ENCODE measurements at places on chromosomes 4 and X.

GRCh38 chrX:110691446-110691845 is 104.2 kb downstream of the CHRDL1 start:
- no peak for DNase-seq

- no peak for DNase-seq
Measured at GRCh38 chr4:25904748-25905082, 9.3 kb upstream of the SMIM20 start.

DNA sequence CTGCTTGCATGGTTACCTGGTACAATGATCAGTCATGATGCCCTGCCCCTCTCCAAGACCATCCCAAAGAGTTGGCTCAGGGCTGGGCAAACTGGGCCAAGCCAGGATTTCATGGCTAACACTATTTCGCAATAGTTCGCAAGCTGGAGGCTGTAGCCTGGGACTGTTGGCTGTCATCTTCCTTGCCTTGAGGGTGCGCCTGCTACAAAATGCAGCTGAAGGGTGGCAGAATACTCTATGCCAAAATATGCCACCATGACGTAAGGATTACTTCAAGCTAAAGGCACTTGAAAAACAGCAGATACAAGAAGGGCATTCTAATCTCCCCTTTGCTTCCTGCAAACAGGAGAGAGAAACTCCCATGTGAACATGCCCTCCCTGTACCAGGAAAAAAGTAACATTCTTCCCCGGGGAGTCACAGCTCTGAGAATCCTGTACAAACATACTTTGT is 21.0 kb downstream of the SAT1 start:
- DNase-seq = peak; percentile 94

DNA sequence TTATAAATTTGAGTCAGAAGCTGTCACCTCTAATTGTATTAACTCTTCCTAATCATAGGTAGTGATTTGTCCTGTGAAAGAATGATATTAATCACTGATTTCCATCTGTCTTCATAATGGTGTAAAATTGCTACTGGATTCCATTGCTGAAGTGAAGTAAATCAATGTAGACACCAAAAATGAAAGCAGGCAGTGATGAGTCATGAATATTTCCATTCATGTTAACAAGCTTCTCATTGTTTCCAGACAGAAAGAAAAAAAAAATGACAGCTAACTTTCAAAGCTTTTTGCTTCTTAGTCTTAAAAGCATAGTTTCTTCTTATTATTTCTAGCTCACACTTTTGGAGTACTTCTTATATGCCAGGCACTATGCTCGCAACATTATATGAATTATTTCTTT is 21.5 kb downstream of the FAM114A1 start:
- DNase-seq = peak; percentile 86

DNA sequence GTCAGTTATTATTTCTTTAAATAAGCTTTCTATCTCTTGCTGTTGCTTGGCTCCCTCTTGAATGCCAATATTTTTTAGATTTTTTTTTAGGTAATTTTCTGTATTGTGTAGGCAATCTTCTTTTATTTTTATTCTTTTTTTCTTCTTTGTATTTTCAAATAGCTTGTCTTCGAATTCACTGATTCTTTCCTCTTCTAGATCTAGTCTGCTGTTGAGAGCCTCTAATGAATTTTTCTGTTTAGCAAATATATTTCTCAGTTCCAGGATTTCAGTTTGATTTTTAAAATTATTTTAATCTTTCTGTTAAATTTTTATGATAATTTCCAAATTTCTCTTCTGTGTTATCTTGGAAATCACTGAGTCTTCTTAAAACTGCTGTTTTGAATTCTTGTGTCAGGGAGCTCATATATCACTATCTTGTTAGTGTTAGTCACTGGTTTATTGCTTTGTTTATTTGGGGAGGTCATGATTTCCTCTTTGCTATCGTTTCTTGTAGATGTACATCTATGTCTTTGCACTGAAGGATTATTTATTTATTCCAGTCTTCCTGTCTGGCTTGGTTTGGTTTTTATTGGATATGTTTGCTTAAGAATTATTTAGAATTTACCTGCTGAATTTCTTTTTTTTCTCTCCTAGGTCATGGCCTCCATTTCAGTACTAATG is 39.9 kb upstream of the GPRIN3 start:
- DNase-seq = no peak

DNA sequence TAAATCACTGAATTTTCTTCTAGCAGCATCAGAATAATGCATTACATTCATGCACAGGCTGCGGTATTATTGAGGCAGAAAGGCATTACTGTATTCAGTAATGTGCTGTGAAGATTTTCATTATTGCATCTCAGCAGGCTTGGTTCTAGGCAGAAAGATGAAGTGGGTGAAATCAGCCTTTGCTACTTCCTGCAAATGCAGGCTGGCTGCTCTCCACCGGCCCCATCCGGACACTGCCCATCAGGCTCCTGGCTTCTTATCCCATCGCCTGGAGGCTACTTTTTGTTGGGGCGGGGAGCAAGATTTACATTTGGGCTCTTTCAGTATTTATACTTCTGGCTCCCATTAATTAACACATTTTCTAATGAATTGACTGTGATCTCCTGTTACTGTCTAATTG is 117.8 kb downstream of the FRAS1 start:
- no peak for DNase-seq

DNA sequence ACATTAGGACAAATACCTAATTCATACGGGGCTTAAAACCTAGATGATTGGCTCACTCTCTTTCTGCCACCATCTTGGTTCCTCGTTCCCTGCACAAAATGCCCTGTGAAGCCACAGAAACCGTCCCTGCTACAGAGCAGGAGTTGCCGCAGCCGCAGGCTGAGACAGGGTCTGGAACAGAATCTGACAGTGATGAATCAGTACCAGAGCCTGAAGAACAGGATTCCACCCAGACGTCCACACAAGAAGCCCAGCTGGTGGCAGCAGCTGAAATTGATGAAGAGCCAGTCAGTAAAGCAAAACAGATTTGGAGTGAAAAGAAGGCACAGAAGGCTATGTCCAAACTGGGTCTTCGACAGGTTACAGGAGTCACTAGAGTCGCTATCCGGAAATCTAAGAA is 34.3 kb downstream of the TRIM61 start:
- no peak for DNase-seq

GRCh38 chrX:15349046-15349445 is 13.7 kb upstream of the PIGA start:
- DNase-seq = peak; percentile 58

- no peak for DNase-seq
Measured at GRCh38 chrX:69082753-69083150, 82.5 kb downstream of the PJA1 start.
